Activated CD8-positive, alpha-beta memory T cell treated with anti-CD3 and anti-CD28 coated beads for 1 hour (primary cell): ENCODE measurements at places on chromosomes 7 and 10.

DNA sequence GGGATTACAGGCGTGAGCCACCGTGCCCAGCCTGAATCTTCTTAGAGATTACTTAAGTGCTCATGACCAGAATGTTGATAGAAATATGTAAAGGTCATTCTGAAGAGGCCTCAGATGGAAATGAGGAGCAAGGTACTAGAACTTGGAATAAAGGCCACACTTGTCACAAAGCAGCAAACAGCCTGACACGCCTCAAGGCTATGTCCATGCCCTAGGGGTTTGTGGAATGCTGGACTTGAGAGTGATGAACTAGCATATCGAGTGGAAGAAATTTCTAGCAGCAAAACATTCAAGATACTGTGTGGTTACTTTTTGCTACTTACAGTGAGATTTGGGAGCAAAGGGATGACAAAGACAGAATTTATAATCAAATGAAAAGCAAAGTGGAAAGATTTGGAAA, 39.0 kb downstream of the ZNF438 start:
- no peak for DNase-seq

DNA sequence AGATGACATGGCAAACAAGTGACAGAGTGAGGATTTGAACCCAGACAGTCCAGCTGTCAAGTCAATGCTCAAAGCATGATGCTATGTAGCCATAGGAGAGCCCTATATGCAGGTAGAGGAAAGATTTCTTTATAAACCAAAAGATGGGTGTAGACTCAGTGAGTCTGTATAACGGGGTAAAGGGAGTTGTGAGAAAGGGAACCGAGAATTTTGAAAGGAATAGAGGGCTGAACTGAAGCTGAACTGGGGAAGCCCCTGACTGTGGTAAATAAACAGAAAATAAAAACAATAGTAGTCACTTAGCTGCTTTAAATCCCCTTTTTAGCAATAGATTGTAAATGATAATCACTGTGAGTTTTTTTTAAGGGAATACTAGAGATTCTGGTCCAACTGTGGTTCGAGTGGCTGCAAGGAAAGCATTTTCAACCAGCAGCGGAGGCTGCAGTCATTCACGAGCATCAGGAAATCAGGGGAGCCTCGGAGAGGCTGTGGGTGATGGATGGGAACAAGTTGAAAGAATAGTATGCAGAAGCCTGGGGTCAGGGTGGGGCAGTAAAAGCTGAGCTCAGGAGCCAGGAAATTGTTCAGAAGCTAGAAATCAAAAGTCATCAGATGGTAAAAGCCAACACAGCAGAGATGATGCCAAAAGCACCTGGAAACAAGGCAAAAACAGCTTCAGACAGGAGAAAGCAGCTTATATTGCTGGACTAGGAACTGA, 393.5 kb downstream of the GFRA1 start:
- DNase-seq, result no peak

DNA sequence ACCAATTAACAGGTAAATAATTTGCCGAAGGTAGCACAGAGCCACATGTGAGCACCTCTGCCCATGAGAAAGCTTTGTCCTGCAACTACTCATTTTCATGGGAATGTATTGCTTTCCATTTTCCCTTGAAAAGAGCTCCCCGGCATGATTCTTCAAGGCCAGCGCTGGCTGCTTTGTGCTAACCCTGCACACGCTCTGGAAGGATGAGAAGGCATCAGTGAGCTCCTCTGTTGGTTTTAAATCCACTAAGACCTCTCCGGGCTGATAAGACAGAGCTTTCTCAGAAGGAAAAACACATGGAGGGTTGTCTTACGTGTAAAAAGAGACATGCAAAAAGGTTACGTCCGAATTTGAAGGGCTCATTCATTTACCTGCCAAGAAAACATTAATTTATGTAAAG, 553.9 kb upstream of the MKI67 start:
- no peak for DNase-seq

DNA sequence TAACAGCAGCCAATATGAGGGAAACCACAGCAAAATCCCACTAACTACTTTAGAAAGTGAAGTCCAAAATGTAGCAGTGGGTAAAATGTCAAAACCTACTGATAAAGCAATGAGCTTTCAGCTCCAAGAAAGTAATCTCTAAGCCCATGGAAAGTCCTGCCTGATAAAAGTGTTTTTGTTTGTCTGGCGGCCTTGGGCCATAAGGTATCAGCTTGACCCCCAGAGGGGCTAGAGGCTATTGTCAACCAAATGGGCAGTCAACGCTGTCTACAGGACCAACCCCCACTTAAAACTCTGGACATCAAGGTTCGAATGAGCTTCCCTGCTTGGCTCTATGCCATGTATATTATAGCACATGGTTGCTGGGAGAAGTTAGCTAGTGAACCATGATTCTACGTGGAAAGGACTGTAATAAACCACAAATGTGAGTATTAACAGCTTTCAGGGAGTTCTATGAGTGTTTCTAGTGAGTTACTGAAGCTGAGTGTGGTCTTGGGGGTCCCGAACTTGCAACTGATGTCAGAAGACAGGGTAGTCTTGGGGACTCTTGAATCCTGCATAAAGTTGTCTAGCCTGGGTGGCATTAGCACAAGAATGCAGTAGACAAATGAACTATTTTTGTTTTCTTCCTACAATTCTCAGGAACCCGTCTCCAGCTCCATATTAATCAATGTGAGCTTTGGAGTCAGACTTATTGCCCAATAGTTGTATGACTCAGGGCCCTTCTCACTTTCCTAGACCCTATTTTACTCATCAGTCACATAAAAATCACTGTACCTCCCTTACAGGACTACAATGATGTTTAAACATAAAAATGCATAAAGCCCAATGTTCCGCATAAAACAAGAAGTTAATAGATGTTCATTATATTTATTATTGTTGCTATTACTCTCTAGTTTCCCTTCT, 164.9 kb downstream of the DGKI start:
- DNase-seq, result no peak

GRCh38 chr10:62038609-62039190, 137.2 kb downstream of the ARID5B start:
- DNase-seq, result peak; percentile 49

DNA sequence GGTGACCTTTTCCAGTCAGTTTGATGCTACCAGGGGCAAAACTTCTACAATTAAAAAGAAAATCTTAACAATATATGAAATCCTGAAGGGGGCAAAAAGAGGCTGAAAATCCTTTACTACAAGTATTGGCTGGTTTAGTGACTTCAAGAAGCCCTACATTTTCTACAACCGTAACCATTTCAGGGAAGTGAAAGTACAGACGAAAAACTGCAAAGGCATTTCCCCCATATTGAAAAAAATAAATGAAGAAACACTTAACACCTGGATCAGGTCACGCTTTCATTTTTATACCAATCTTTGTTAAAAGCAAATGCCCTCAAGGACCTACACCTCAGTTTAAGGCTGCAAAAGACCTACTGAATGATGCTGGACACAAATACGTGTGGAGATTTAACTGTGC, 38.6 kb downstream of the IL6 start:
- no peak for DNase-seq

- no peak for DNase-seq
These were observed 1.8 kb upstream of the LDB3 start for GRCh38 chr10:86666538-86666937.

DNA sequence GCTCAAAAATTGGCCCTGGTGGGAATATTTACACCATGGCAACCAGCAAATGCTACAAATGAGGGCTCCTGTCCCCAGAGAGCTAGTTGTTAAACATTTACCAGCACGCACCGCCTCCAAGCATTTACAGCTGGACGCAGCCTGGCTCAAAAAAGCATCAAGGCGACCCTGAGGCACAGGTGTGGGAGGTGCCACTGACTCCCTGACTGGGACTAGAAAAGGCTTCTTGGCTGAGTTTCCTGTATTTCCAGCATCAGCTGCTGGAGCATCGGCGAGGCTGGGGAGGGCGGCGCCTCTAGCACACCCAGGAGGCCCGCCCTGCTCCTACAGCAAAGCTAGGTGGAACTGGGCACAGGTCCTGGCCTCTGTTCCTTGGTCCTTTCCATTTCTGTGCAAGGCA, 43.5 kb upstream of the ZRANB1 start:
- DNase-seq, result no peak
